Fibroblast of villous mesenchyme (primary cell): ENCODE measurements at places on chromosomes 3 and 15. TPM values are rescaled to one million over a fixed set of nuclear protein-coding genes. Genes with fewer than 3 reads are reported as not detected.

Gene CACNA1D
- total RNA-seq: under 0.01 TPM in 1 of 2 replicates, not detected in the other

Gene SH3GL3
- under 0.01 TPM in 1 of 2 replicates, not detected in the other for total RNA-seq

- no peak for DNase-seq
These were observed 103.5 kb downstream of the LIPC start for GRCh38 chr15:58535337-58535736.

DNA sequence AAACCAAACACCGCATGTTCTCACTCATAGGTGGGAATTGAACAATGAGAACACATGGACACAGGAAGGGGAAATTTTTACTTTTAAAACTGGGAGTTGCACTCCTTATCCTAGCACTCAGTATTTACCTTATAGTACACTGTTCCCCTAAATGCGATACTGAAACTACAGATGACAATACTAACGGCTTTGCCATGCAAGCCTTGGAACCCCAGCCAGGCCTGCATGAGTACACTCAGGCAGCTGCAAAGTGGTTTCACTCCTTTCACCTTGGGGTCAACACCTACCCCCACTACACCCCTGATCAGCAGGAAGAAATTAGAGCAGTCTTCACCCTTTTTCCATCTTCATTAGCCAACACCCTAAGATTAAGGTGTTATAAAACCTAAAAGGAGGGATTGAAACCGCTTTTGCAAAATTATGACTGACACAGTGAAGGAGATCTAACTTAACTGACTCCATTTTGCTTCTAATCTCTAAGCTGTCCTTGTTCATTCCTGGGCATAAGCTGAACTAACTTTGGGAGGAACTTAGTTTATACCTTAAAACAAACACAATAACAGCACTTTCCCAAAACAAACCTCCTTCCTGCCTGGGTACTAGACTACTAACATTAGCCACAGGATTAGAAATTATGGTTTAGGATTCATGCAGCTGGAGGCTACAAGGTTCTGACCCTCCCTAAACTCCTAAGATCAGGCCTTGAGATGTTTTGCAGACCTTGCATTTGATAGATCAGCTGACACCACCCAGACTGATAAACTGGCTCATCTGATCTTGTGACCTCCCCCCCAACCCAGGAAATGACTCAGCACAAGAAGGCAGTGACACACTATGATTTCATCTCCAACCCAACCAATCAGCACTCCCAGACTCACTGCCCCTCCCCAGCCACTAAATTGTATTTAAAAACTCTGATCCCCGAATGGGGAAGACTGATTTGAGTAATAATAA is 452.1 kb upstream of the PPP2R3A start:
- peak; percentile 80 for DNase-seq

DNA sequence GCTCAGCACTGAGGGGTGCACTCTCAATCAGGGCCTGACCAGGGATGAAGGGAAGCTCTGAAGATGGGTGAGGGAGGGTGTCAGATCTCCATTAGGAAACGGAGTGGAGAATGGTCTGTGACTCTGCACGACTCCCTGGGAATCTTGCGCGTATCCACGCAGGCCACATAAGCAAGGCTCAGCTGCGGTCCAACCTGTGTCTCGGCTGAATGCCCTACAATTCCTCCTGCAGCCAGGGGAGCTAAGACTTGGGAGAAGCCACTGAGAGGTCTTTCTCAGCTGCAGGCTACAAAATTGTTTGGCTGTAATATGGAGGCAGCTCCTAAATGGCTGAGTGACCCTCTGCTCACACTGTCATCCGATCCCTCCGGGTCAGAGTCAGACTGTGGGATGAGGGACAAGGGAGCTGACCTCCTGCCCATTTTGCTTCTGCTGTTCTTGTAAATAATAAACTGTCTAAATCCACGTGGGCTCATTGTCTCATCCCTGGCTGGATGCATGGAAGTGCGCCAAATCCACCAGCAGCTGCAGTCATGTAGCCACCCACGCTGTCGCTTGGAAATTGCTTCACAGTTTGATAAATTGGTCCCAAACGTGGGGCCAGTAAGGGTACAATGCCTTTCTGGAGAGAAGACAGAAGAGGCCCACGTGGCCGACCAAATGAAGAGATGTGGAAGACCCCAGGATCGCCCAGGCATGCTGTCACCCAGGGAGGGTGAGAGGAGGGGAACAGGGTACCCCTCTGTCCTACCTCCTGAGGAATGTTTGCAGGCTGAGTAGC is 30.5 kb downstream of the ALS2CL start:
- peak; percentile 53 for DNase-seq

DNA sequence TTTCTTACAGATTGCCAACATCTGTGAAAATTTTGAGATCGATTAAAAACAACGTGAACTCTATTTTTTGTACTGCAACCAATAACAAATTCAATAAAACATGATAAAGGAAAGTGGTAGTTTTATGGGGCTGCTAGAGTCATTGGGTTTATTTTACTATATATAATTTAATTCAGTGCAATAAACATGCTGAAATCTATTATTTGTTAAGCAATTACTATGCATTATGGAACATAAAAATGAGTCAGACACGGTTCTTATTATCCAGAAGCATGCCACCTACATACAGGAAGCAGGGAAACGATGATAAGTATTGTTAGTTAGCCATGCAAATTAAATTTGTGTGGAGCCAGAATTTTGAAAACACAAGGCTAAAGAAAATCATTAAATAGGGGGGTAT is 27.2 kb downstream of the NPHP3 start:
- DNase-seq: no peak
